T-cell (primary cell): ENCODE measurements at places on chromosomes 1 and 21. TPM values are rescaled to one million over a fixed set of nuclear protein-coding genes. Genes with fewer than 3 reads are reported as not detected.

The LRRC38 gene
- total RNA-seq, result not detected

The NBPF9 gene
- total RNA-seq, result 45.3 TPM

The SPRR2A gene
- total RNA-seq, result not detected

The LCE1D gene
- not detected for total RNA-seq

The CLEC20A gene
- not detected for total RNA-seq

The NBPF4 gene
- not detected for total RNA-seq
